ENCODE measurements at places on chromosomes 12 and 14. TPM values are rescaled to one million over a fixed set of nuclear protein-coding genes. Genes with fewer than 3 reads are reported as not detected.

DNA sequence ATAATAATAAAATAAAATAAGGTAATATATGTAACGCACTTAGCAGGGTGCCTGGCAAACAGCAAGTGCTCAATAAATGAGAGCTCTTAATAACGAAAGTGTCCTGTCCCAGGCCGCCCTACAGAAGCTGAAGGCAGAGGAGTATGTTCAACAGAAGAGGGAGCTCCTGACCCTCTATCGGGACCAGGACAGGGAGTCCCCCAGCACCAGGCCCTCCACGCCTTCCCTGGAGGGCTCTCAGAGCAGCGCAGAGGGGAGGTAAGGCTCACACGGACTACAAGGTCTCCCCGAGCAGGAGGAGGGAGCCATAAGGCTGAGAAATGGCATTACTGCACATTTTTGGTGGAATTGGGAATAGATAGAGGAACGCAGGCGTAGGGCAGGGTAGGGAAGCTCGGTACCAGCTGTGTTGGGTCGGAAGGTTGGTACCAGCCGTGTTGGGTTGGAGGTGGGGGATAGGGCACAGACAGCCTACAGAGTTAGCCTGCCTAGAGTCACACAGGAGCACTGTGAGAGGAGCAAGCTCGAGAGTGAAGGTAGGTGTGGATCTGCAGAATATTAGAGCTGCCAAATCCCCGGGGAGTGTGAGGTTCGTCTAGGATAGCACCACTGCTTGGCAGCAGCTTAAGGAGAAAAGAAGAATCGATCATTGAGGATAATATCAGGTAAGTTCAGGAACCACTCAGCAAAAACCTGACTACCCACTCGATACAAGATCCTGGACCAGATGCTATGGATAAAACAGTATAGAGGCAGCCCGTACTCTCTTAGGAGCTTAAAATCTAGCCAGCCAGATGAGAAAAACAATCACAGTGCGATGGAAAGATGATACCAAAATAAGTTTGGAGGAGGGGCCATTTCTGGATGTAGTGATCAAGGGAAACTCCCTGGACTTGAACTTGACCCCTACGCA, 15.3 kb downstream of the TNFRSF1A start:
- no peak for DNase-seq

DNA sequence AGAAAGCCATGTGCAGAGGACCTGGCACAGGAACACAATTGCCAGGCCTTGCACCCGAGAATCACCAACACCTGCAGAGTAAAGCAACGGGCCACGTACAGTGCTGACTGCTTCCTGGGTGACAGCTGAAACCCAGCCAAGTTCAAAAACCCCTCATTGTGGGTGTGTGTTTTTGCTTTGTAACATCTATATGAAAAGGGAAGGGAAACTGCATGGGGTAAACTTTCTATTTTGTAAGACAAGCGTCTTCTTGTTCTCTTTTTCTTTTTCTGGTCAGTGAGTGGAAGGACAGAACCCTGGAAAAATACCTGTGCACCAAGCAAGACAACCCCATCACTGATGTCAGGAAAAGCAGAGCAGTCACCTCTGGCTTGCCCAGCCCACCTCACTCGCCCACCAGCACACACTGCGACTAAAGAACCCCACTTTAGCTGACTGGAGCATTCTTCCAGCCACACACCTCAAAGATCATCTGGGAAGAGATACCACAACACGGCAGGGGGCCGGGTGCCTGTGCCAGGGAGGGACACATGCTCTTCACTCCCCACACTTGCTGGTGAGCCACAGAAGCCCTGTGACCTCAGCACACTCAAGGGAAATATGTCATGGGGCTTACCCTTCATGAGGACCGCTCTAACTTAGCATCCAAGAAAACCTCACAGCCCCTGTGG, 172.3 kb downstream of the NDUFA12 start:
- peak; percentile 58 for DNase-seq

The RASSF9 gene
- total RNA-seq: not detected

DNA sequence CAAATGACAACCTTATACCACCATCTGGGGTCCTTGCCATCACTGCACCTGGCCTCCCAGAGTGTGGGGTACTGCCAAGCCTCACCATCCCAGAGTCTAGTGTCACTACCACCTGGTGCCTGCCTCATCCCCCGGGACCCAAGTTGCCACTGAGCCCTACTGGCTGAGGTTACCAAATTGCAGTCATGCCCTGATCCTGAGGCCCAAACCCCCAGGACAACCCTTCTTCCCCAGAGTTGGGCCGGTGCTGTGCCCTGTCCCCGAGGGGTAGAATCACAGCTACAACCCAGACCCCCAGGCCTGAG, 8.4 kb upstream of the SFSWAP start:
- DNase-seq: no peak

The SMCO2 gene
- total RNA-seq: 0.55 TPM

- no peak for DNase-seq
Measured at GRCh38 chr14:83483063-83483462, 1949.4 kb upstream of the SEL1L start.

DNA sequence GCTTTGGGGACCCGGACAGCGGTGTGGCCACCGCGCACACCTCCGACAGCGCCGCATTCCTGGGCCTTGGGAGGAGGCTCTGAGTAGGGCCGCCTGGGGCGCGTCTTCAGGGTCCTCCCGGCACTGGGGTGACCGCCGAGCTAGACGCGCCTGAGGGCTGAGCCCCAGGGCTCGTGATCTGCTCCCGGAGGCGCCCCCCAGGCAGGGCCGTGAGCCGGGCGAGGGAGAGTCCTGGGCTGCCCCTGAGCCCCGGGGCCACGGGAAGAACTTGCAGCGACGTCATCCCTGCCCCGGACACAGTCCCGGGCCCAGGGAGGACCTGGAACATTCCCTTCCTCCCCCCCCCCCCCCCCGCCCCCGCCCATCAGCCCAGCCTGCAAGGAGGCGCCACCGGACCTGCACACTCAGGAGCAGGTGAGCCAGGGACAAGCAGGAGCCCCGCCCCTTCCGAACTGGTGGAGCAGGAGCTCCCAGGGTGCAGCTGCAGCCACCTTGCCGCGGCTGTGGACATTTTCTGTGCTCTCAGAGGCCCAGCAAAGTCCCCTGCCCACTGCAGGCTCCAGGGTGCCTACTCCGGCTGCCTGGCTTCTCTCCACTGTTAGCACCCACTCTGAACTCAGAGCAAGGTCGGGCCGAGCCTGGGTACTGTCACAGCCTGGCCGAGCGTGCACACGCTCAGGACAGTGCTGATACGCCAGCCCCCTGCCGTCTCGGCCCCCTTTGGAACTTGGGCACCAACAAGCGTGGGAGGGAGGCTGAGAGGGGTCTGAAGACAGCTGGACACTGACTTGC, 50.7 kb downstream of the A2M start:
- DNase-seq: no peak

The CINP gene
- total RNA-seq: 40.6 TPM

The NTS gene
- not detected for total RNA-seq

The SPTB gene
- 0.70 TPM for total RNA-seq

DNA sequence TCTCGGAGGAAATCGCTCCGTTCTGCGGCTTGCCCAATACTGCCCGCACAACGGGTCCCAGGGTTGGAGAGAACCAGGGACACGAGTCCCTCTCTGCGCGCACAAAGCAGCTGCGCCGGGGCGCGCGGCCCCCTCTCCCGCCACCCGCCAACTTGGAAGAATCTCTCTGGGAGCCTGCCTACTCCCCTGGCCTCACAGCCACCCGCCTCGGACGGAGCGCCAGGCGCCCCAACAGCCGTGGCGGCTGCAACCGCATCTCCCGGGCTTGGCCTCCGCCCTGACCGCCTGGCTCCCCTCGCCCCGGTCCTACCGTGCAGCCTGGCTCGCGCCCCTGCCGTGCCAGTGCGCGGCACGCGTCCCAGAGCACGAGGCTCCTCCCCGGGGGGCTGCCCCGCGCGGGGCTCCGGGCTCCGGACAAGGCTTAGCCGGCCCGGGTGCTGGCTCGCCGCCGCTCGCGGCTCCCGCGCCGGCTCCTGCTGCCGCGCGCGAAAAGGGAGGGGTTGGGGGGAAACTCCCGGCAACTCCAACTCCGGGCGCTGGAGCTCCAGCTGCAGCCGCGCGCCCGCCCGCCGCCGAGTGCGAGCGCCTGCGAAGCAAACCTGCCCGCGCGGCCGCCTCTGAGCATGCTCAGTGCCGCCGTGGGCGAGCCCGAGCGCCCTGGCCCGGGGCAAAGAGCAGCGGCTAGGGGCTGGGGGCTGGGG, at the start of gene STXBP6:
Gene STXBP6, minus strand, starts transcription at position 580 of the 701 bp plus-strand sequence. CDS start 75,329 bp downstream, outside the sequence.
- DNase-seq: peak; percentile 30

DNA sequence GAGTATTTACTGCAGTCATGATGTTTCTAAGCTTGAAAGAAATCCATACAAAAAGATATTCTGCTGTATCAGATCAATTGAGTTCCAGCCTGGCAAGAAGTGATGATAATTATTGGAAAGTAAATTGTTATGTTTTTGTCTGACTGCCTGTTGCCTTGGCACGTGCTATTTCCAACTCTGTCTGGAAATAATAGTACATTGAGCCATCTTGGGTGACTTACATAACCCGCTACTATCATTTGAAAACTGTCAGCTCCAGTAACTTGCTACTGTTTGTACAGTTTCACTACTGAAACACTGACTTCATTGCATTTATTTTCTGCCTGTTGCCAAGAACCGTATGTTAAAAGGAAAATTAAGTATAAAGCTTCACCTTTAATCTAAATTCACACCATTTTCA, 318.6 kb downstream of the ITPR2 start:
- DNase-seq: no peak

The CSRP2 gene
- total RNA-seq: 0.65 TPM

The L3HYPDH gene
- total RNA-seq: 10.9 TPM

- DNase-seq: no peak
Measured at GRCh38 chr14:98940693-98941437, 331.1 kb downstream of the BCL11B start.

The FZD10 gene
- not detected for total RNA-seq

DNA sequence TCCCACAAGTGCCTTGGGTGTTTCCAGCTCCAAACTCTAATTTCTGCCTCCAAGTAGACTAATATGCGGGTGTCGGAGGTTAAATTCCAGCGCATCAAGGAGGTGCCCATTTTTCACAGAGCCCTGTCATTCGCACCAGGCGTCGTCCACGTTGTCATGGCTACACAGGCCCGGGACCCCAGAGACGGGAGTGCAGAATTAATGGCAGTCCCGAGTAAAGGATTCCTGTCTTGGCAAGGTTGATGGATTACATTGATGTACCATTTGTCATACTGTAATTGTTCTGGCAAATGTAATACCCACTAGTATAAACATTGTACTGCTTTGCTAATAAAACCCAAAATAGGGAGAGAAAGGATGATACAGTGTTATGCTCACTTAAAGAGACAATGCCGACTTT, 222.9 kb upstream of the MYL2 start:
- DNase-seq: no peak

GRCh38 chr12:79420146-79420618, 270.6 kb downstream of the PAWR start:
- no peak for DNase-seq
